Ascending aorta (tissue), 2 donors: ENCODE measurements at places on chromosomes 6 and 20.

GRCh38 chr20:62991863-62992262, 14.9 kb downstream of the BHLHE23 start:
- DNase-seq = no peak

- DNase-seq = no peak
These were observed 44.9 kb downstream of the KCTD20 start for GRCh38 chr6:36487698-36488097.

DNA sequence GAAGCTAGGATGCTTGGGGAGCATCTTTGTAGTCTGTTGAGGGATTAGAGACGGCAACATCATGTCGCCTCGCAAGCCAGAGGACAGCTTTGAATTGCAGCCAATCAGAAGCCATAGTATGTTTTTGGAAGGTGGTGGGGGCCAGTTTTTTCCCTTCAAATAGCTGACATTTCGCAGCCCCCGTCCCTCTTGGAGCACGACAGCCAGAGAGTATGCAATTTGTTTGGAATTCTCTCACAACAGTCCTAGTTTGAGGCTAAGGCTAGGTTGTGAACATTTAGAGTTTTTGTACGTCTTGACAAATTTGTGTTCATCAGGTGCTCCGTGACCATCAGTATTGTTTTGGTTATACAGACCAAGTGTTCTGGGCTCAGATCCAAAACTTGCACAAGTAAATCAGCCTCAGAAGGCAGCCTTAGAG, 83.3 kb downstream of the PLCB1 start:
- DNase-seq = no peak

DNA sequence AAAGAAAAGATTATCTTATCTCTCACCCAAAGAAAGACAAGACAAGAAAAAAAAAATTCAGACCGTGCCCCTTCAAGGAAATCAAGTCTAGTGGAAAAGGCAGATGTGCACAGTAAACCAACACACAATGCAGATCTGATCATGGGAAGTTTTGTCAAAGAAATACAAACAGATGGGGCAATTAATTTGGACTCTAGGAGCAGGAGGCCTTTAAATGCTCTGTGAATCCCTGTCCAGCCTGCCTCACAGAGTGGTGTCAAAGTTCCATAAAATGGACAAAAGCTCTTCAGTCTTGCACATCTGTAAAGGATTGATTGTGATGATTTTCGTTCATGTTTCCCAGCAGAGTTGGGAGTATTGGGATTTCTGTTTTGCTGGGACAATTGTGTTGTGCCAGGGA, 53.1 kb upstream of the TGM3 start:
- no peak for DNase-seq

GRCh38 chr6:33856655-33857054, 52.9 kb upstream of the MLN start:
- DNase-seq = no peak

GRCh38 chr20:63351811-63352591, 9.1 kb downstream of the CHRNA4 start:
- DNase-seq = no peak

DNA sequence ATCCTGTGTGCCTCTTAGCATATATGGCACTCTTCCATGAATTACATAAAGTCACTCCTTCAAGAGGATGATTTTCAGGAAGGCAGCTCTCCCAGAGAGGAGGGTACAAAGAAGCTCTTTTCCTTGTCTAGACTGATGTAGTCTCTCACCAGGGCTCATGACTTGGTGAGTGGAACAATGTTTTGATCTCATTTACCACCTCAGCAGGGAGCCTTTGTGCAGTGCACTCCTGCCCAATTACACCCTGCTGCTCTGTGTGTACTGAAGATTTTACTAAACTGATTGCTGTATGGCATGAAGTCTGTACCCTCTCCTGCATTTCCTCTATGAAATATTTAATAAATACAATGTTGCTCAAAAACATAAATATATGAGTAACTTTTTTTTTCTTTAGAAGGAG, 598.3 kb upstream of the HS3ST5 start:
- DNase-seq = no peak

GRCh38 chr6:147063469-147064031, 140.7 kb upstream of the STXBP5 start:
- DNase-seq = no peak

GRCh38 chr6:161951126-161951525, 677.3 kb upstream of the AGPAT4 start:
- no peak for DNase-seq

DNA sequence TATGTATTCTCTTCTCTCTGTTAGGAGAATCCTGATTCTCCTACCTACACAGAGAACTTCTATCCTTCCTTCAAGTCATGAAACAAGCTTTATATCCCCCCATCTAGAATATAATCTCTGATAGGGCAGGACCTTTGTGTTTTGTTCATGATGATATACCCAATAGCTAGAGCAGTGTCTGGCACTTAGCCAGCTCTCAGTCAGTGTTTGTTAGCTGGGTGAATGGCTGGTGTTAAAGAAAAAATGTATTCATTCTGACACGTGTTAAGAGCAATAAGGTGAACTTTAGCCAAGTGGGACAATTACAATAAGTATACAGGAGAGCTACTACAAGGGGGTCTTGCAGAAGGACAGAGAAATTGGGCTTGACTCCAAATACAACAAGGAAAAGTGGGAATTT, 34.3 kb upstream of the TNFRSF21 start:
- no peak for DNase-seq

DNA sequence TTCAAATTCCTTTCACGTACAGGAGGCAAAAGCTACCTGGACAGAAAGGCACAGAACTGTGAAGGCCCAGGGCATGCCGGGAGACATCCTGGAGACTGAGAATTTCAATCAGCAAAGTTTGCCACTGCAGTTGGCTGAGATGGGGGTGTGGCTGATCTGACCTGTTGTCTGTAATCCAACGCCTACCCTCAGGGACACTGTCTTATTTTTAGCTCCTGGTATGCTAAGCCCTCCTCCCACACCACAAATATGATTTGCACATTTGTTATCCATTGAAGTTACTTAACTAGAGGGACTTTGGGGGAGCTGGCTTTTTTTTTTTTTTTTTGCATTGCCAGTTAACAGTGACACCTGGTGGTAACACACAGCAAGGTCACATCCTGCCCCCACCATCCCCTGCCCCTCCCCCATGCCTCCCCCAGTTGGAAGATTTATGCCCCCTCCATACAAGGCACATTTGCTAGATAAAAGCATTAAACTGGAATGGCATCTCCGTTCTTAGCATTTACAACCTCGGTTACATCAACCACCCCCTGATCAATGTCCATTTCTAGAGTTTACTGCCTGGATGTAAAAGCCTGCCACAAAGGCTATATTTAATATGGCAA, 40.4 kb downstream of the TTI1 start:
- DNase-seq = no peak

GRCh38 chr6:31453259-31453658, 44.7 kb upstream of the MICB start:
- no peak for DNase-seq

DNA sequence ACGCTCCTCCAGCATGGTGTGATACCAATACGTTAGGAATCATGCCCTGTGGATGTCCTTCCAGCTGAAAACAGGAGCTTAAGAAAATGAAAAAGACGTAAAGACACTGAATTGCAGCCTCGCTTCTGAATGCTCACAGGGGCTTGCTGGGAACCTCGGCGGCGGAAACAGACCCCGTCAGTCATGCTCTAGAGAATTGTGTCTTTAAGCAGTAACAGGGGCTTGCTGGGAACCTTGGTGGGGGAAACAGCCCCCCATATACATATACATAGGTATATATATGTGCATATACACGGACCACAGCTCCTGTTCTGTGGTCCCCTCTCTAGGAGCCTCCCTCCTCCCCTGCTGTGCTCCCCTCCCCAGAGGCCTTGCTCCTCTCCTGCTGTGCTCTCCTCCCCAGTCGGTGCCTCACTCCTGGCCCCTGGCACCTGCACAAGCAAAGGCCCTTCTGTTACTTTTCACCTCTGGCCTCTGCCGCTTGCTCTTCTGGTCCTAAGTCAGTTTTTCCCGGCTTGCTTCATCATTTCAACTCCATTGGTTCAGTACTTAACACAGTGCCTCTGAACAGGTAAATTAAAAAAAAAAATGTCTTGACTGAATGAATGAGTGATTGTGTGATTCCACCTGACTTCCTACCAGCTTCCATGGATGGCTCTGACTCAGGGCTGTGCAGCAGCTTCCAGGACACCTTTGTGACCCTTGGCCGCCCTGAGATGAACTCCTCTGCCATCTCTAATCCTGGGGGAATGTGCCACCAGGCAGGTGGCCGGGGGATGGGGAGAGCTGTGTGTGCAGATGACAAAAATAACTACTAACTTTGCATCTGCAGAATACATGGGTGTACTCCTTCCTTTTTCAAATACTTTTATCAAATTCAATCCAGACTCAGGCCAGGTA, 246.1 kb downstream of the SMOC2 start:
- DNase-seq = peak; percentile 46

- no peak for DNase-seq
These were observed 102.9 kb downstream of the SLX4IP start for GRCh38 chr20:10537850-10538480.

DNA sequence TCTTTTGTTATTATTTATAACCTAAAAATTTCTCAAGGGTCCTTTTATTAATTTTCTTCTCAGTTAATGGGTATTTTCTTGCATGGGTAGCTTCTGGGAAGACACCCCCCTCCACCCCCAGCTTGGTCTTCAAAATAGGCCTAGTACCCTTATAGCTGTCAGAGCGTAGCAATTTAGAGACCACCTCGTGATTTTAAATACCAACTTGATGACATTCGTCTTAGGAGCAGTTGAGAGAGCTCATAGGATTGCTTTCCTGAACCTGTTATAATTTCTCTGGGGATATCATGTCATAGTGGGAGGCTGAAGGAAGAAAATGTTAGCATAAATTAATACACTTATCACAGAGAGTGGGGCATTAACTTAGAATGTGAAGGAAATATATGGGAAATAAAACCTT, 83.1 kb upstream of the MLIP start:
- no peak for DNase-seq

- DNase-seq = no peak
These were observed 302.2 kb upstream of the EPHA7 start for GRCh38 chr6:93721386-93722048.

- no peak for DNase-seq
These were observed 14.7 kb downstream of the KCNQ2 start for GRCh38 chr20:63457737-63458136.

- DNase-seq = no peak
These were observed 164.8 kb downstream of the FAXC start for GRCh38 chr6:99184696-99185095.

DNA sequence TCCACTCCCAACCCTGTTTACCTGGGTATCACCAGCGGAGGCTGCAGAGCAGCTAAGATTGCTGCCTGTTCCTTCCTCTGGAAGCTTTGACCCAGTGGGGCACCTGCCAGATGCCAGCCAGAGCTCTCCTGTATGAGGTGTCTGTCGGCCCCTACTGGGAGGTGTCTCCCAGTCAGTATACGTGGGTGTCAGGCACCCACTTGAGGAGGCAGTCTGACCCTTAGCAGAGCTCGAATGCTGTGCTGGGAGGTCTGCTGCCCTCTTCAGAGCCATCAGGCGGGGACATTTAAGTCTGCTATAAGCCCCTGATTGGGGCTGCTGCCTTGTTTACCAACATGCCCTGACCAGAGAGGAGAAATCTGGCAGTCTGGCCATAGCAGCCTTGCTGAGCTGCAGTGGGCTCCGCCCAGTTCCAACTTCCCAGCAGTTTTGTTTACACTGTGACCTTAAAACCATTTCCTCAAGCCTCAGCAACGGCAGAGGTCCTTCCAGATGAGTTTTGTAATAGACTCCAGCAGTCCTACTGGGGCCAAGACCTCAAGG, 2.8 kb downstream of the RAET1E start:
- peak; percentile 77 for DNase-seq

- no peak for DNase-seq
These were observed 38.2 kb downstream of the C6orf132 start for GRCh38 chr6:42104095-42104803.

- DNase-seq = no peak
These were observed 547.2 kb downstream of the CD83 start for GRCh38 chr6:14664621-14665315.

DNA sequence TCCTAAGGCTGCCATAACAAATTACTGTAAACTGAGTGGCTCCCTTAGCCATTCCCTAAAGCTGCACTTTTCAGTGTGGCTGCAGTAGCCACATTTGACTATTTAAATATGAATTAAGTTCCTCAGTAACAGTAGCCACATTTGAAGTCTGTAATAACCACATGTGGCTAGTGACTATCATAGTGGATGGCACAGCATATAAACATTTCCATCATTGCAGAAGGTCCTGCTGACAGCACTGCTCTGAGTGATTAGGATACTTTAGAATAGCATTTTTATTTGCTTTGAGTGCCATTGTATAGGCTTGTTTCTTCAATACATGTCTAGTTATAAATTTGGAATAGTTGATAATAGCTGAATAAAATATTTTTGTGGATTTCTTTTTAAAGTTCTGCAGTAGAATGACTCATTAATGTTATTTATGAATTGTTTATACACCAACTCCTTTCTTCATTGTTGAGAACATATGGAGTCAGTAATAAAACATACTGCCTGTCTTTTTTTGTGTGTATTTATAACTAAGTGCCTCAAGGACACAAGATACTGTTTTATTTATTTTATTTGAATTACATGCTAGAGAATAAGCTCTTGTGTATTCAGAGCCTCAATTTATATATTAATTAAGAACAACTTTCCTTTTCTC, 217.2 kb downstream of the CDKAL1 start:
- DNase-seq = no peak

GRCh38 chr20:13990465-13990864, at the start of gene SEL1L2:
SEL1L2 (minus strand) TSS chr20:13990614; CDS start chr20:13990534, 80 bp downstream.
- DNase-seq = no peak

DNA sequence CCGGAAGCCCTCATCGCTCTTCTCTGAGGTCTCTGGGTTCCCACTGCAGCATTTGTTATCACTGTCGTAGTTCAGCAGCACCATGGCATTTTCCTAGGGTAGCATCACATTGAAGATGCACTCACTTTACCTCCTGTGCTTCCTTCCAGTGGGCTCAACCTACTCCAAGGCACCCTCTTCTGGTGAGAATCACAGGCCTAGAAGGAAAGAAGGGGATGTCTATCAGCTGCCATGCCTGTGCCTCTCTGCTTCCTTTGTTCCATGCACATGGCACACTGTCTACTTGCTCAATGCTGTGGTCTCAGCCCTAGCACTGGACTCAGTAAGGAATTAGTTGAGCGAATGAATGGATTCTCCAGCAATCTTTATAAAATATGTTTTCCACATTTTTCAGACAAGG, 22.6 kb downstream of the CST4 start:
- no peak for DNase-seq

GRCh38 chr20:31418307-31418706, 12.3 kb upstream of the DEFB121 start:
- DNase-seq = no peak

- no peak for DNase-seq
These were observed 319.9 kb downstream of the TRDN start for GRCh38 chr6:123316733-123317323.

DNA sequence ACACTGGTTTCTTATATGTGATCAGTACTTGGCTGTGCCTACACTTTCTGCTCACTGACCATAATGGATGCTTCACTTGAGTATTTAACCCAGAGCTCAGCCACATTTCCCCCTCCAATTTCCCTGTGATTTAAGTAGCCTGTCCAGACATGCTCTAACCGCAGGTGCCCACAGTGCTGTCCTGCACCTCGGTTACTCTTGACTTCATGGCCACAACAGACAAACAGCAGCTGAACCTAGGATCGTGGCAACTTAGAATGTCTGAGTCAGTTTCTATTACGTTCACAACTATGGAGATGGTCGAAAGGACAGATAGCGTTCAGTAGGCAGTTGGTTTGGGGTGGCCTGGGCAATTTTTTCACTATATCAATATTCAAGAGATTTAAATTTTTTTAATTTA, 306.9 kb upstream of the SGK1 start:
- no peak for DNase-seq
